Stimulated activated CD4-positive, alpha-beta T cell treated with anti-CD3 and anti-CD28 coated beads, Interleukin-12 subunit alpha, Interleukin-12 subunit beta, amount 100 ng/mL, for 4 hours (primary cell): ENCODE measurements at places on chromosomes 11 and 22.

GRCh38 chr11:69938206-69938605, 119.0 kb upstream of the FGF3 start:
- no peak for DNase-seq

DNA sequence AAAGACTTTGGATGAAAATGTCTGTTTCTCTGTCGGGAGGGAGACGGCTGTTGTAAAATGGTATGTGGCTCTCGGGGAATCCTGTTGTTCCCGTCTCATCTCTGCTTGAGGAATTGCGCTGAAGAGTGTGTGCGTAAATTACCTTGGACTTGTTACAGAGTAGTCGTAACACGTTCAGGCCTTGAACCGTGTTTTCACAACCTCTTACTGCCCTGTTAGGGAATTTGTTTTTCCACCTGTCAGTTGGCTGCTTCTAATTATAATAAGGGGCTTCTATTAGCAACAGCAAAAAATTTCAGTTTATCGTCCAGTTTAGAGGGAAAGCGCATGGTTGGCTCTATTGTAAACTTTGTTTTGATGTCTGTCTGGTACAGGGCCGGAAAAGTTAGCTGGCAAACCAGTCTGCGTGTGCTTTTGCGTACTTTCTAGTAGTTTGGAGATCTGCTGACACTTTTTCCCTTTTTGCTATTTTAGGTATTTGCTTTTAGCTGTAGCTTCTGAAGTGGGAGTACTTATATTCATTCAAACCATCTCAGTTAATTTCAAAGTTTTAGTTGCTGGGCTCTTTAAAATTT, 1.5 kb downstream of the HIPK3 start:
- no peak for DNase-seq

GRCh38 chr22:35914665-35915476, 113.8 kb downstream of the RBFOX2 start:
- DNase-seq = no peak

DNA sequence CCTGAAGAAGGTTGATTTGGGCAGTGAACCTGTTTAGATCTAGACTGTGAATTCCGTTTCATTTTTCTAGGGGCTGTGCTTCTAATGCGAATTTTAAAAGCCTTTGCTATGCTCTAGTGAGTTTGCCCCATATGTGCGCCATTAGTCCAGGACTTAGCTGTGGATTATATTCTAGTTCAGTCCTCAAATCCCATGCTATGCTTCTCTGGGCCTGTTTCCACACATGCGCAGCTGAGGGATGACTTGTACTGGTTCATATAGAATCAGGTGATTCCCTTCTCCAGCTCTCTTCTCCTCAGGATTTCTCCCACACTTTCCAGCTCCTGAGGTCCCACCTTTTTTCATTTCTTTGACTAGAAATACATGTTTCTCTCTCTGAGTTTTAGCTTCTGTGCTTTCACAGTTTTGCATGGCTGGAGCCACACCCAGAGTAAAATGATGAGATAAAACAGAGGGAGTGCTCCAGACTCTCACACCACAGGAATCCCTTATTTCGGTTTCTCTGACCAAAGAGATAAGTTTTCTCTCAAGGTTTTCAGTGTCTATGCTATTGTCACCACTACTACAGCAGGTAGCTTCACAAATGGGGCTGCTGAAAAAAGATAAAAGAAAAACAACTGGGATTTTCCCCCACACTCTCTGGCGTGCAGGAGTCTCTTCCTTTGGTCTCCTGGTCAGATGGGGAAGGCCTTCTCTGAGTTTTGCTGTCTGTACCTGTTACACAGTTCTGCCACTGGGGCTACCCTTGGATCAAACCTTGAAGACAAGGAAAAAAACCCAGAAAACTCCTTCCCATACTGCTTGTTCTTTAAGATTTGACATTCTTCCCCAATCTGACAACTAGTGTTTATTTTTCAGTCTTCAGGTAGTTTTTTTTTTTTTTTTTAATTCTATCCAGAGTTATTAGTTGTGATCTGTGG, 96.2 kb upstream of the TEAD1 start:
- no peak for DNase-seq

DNA sequence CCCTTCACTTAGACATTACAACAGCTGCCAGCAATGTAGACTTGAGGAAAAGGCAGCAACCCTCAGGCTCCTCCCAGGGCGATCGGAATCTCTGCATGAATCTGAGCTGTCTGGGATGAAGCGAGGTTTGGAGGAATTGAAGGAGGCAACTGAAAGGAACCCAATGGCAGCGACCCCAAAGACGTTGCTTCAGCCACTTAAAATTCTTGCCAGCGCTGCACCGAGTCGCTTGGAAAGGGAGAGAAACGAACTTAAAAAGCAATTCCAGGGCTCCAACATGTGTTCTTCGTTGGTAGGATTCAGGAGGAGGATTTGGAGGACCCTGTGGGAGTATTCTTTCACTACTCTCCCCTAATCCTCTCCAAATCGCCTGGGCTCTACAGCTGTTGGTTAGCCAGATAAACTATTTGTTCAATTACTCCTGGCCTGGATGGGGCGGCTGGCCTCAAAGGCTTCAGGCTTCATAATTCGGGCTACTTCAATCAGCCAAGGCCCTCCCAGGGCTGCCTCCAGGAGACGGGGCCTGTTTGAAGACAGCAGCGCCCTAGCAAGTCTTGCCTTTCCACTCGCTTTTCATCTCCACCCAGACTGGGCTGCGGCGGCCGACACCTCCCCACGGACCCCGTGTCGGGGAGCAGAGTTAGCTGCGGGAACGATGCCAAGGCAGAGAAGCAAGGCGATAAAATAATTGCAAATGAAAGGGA, 72.4 kb upstream of the TMEM45B start:
- no peak for DNase-seq

- no peak for DNase-seq
Measured at GRCh38 chr11:73766763-73767162, 5.9 kb upstream of the RAB6A start.

DNA sequence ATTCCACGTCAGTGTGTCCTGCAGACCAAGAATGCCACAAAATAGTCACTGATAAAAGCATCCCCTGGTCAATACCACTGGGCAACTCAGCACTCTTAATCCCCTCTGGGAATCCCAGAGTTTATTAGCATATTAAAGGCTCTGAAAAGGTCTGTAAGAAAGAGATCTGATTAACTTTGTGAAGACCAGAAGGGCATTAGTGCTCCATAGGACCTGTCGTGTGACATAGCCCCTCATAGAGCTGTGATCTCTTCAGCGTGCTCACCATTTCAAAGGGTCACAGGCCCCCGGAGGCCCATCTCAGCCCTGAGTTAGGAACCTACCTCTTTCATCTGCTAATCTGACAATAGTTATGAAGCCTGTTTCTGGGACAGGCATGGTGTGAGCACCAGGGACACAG, 299.2 kb downstream of the MN1 start:
- DNase-seq = no peak

DNA sequence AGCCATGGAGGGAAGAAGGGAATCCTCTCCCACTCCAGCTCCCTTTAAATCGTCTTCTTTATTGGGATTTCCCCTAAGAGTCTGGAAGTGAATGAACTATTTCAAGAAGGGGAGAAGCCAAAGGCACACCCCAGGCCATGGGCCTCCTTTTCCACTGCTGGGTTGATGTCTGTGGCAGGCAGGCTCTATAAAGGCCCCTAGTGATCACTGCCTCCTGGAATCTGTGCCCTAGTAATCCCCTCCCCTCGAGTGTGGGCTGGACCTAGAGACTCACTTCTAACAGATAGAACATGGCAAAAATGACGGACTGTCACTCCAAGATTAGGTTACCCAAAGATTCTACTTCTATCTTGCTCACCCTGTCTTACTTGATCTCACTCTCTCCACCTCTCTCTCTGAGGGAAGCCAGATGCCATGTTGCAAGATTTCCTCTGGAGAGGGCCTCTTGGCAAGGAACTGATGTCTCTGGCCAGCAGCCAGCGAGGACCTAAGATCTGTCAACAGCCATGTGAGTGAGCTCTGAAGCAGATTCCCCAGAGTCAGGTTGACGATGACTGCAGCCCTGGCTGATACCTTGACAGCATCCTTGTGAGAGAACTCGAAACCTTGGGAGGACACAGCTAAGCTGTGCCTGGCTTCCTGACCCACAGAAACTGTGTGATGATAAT, 444.8 kb downstream of the SOX6 start:
- DNase-seq = no peak

DNA sequence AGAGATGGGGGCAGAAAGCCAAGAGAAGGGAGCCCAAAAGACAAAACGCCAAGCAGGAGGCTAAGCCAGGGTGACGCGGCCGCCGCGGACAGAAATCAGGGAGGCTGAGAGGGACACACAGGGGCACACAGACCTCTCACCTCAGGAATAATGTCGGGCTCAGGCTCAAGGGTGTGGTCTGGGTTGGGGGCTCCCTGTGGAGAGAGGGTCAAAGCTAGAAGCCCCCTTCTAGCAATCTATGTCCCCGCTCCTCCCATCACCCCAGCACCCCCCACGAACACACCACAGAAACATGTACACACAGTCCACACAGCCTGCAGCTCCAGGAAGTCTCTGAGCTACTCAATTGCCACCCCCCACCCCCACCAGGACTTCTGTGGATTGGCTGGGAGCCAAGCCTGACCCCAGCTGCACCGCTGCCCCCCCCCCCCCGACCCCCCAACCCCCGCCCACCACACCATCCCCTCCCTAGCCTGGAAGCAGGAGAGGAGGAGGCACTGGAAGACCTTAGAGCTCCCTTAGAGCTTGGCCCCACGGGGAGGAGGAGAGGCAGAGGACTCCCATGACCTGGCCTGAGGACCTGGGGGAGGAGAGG, 6.9 kb downstream of the BCL9L start:
- DNase-seq = no peak

GRCh38 chr22:48737461-48738203, 1090.0 kb downstream of the BRD1 start:
- no peak for DNase-seq

GRCh38 chr11:17907046-17907445, 105.8 kb downstream of the SERGEF start:
- DNase-seq = no peak

GRCh38 chr22:48490500-48491411, 1336.9 kb downstream of the BRD1 start:
- DNase-seq = no peak
